ENCODE measurements at places on chromosomes 12 and 14.

GRCh38 chr12:13450231-13451080 lies 253.9 kb downstream of the EMP1 start:
- no peak for DNase-seq

DNA sequence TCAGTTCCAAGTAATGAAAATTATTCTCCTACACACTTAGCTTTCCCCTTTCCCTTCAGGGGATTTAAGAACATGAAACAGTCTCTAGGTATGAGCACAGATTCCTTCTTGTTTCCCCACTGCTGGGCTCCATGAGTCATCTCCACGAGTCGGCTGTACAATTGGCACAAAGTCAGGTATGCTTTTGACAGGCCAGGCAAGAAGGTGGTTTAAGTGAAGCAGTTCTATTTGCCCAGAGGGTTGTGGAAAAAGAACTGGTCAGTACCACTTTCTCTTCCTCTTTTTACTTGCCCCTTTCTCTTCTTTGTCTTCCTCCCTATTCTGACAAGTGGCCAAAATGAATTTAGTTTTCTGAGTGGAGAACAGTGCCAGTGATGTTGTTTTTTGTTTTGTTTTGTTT lies 16.3 kb downstream of the DYNC1H1 start:
- DNase-seq = no peak

- no peak for DNase-seq
These were observed 152.3 kb downstream of the RAD51B start for GRCh38 chr14:67971627-67972625.

GRCh38 chr14:55731881-55732498 lies 152.0 kb downstream of the KTN1 start:
- peak; percentile 8 for DNase-seq

DNA sequence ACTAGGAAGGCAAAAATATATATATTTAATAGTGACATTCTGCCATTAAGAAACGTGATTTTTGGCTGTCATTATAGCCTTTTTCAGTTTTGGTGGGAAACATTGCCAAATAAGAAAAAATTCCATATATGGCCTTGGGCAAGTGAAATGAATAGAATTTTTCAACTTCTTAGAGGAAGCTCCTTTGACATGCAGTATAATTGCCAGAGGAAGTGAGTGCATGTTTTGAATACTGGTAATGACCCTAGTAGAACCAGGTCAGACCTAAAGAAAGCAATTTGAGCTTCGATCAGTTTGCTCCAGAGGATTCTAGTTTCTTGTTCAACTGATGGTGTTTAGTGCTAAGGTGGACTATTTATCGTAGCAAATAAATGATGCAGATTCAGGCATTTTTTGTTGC lies 26.2 kb upstream of the TRIM9 start:
- no peak for DNase-seq

- DNase-seq = no peak
These were observed 18.7 kb upstream of the CDCA4 start for GRCh38 chr14:105039458-105040205.

- no peak for DNase-seq
These were observed 1317.0 kb downstream of the TMEM121 start for GRCh38 chr14:106843386-106843785.

DNA sequence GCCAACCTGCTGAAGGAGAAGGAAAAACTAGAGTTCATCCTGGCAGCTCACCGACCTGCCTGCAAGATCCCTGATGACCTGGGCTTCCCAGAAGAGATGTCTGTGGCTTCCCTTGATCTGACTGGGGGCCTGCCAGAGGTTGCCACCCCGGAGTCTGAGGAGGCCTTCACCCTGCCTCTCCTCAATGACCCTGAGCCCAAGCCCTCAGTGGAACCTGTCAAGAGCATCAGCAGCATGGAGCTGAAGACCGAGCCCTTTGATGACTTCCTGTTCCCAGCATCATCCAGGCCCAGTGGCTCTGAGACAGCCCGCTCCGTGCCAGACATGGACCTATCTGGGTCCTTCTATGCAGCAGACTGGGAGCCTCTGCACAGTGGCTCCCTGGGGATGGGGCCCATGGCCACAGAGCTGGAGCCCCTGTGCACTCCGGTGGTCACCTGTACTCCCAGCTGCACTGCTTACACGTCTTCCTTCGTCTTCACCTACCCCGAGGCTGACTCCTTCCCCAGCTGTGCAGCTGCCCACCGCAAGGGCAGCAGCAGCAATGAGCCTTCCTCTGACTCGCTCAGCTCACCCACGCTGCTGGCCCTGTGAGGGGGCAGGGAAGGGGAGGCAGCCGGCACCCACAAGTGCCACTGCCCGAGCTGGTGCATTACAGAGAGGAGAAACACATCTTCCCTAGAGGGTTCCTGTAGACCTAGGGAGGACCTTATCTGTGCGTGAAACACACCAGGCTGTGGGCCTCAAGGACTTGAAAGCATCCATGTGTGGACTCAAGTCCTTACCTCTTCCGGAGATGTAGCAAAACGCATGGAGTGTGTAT lies 2.4 kb downstream of the FOS start:
- DNase-seq = no peak

DNA sequence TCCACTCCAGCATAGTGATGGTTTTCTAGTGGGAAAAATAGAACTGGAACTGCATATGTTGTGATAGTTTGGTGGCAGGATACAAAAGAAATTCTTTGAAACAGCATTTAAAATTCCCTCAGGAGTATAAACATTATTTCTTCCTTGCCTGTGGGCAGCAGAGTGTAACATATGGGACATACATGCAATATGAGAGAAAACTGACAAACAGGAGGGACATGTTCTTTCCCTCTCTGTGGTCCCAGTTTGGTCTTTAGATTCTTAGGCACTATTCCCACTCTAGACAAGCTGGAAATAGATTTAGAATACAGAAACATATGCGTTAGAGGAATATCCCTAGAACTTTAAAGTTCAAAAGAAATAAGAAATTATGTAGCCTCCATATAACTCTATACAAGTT lies 68.0 kb downstream of the MGAT4C start:
- DNase-seq = no peak

DNA sequence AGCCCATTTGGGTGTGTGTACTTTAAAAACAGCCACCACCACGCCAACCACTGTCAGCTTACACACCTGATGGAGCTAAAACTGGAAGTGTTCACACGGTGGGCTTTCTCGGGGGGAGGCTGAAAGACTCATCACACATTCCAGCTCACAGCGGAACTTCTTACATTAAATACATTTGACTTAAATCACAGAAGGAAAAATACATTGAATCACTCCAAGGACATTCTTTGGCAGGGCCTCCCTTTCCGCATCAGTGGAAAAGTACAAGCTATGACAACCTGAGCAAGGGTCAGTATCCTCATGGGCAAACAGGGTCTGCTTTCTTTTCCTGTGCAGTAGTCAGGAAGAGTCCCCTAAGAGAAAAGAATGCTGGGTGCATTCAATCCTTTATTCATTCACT lies 31.0 kb upstream of the TC2N start:
- no peak for DNase-seq

GRCh38 chr12:132736378-132736777 lies 25.3 kb downstream of the ANKLE2 start:
- DNase-seq = no peak

GRCh38 chr12:100329800-100330199 lies 27.1 kb upstream of the SLC17A8 start:
- no peak for DNase-seq

GRCh38 chr12:78062786-78063185 lies 232.1 kb downstream of the NAV3 start:
- no peak for DNase-seq

DNA sequence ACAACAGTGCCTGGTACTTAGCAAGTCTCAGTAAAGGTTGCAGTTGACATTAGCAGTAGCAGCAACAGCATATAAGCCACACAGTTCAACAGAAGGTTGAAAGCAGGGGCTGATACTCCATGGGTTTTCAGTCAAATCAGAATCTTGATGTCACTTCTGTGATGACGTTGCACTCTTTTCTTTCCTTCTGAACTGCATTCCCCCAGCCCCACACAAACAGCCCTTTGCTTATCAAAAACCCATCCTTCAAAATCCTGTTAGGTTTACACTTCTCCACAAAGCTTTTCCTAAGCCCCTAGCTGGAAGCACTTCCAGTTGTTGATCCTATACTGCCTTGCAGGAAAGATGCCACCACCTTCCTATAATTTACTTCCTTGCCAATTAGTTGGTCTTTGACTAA lies 34.0 kb upstream of the KCNK13 start:
- no peak for DNase-seq

DNA sequence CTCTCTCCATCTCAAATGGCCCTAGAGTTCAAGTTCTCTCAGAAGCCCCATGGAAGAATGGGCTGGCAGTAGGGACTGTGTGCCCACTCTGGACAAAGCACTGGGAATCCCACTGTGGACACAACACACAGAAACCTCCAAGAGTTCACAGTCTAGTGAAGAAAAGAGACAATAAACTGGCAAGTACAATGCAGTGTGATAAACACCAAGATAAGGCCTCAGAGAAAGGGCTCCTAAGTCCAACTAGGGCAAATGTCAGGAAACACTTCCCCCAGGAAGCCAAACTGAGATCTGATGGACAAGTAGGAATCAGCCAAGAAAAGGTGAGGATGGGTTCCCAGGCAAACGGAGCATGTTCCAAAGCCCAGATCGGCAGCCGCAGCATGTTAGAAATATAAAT lies 5.4 kb downstream of the VSIG10 start:
- no peak for DNase-seq

GRCh38 chr12:18919871-18920511 lies 182.1 kb downstream of the CAPZA3 start:
- no peak for DNase-seq

GRCh38 chr12:130879781-130880389 lies 8.0 kb downstream of the RAN start:
- DNase-seq = no peak

DNA sequence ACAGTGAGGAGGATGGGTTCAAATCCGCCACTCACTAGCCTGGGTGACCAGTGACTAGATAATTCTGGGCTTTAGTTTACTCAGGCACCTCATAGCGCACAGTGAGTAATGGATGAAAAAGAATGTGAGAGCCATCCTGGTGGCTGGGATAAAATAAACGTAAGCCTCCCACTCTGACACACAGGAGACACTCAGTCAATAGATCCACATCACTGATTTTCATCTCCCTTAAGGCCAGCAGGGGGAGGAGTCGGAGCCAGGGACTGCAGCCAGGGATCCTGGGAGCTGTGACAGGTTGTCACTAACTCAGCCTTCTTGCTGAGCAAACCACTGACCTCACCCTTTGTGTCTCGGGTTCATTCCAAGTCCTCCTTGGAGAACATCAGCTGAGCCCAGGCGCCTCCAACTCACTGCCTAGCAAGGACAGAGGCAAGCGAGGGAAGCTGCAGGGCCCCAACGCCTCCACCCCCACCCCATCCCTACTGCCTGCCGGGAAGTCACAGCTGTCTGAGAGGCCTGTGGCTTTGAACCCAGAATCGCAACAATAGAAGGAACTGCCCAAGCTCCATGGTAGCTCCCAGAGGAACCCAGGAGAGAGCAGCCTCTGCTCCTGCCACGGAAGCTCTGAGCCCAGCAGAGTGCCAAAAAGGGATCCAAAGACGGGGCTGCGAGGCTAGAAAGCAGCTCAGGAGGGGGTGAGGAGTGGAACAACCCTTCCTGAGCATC lies 30.7 kb downstream of the PXN start:
- no peak for DNase-seq

DNA sequence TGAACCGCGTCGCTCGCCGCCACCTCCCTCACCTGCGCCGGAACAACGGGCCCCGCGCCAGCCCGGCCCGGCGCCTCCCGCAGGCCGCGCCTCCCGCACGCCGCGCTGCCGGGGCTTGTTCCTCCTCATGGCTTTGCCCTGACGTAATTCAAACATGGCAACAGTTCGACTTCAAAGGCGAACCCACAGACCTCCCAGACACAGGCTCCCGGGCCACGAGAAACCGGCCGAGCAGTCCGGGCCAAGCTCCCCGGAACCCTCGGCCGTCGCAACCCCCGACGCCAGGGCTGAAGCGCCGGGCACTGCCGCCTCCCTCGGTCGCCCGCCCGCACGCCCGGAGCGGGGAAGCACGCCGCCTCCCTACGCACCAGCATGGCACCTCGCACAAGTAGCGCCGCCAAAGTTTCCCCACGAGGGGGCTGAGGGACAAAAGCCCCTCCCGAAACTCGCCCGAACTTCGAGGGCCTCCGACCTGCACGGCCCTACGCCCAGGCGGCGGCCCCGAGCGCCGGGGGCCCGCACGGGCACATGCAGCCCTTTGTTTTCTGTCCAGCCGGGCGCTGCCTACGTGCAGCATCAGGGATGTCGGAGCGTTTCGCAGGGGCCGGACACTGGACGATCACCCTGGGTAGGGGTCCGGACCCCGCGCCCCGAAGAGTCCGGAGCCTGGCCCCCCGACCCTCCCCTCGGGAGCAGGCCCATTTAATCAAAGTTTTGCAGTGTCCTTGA lies 1.7 kb downstream of the SINHCAF start:
- peak; percentile 61 for DNase-seq

DNA sequence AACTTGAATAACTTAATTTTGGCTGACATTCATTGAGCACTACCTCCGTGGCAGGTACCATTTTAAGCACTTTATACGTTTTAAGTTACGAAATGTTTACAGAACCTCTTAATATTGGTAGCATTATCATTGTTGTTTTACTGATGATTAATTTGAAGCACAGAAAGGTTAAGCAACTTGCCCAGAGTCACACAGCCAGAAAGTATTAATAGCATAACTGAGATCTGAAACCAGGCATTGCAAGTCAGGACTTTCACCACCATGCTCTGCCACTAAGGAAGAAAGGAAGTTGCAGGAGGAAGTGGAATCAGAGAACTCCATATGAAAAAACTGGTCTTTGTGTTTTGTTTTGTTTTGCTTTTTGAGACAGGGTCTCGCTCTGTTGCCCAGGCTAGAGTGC lies 28.2 kb upstream of the BCAT1 start:
- DNase-seq = no peak

- no peak for DNase-seq
These were observed 1669.3 kb upstream of the FLRT2 start for GRCh38 chr14:83860631-83861155.

DNA sequence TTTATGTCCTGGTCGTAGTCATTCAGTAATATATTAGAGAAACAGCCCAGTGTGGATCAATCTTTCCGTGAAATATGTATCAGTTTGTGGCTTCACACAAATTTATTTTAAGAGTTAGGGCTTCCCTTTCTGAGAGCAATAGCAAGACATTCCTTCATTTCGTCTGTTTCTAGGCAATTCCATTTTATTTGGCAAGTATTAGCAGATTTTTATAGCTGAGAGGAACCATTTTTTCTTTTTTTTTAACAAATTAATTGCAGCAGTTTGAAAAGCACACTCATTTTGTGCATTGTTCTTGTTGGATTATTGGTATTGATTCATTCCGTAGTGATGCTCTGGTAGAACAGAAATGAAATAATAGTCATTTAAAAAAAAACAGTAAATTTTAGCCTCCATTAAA lies 132.9 kb downstream of the SRGAP1 start:
- DNase-seq = no peak

DNA sequence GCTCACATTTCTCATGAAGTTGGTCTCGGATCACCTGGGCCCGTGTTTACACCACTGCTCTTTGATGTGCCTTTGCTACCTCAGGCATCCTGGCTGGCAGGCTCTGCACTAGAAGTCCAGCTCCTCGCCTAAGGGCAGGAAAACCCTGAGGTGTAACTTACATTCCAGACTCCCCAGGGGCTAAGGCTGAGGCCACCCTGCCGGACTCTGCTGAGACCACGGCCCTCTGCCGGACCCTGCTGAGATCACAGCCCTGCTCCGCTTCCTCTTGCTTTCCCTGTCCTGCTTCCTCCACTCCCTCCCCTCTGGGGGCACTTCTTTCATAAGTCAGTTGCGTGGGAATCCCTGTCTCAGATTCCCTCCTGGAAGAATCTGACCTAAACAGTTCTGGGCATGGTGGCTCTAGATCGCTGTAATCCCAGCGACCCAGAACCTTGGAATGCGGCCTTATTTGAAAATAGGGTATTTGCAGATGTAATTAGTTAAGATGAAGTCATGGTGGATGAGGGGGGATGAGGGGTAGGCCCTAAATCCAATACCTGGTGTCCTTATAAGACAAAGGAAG lies 17.2 kb downstream of the RILPL1 start:
- no peak for DNase-seq

All from T-helper 2 cell treated with Interferon-gamma antibody and Interleukin-4, amounts not matched to agents 5 μg/mL and 100 μg/mL, for 36 hours (primary cell).